ENCODE measurements at places on chromosomes 1 and 21.

- no peak for DNase-seq
Observed at GRCh38 chr1:5979536-5980313, 12.5 kb downstream of the NPHP4 start.

GRCh38 chr1:212157252-212157651 lies 121.7 kb downstream of the DTL start:
- DNase-seq = no peak

DNA sequence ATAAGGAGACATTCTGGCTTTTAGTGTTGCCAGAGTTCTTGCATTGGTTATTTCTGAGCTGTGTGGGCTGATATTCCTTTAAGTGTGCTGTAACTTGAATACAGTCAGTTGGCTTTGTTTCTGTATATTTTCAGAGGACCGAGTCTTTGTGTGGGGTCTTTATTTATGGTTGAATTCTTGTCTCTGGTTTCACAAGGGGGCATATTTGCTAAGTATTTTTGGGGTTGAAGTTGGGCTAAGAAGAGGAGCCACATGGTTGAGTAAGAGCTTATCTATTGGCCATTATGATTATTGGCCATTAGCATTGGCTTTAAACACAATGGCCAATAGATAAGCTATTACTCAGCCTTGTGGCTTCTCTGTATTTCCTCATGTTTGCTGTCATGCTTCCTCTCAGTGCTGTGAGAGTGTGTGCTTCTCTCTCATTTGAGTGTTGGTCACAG lies 26.3 kb upstream of the PTGFR start:
- no peak for DNase-seq

- DNase-seq = no peak
Observed at GRCh38 chr1:32997381-32997891, 32.8 kb upstream of the RNF19B start.

GRCh38 chr1:157137408-157138219 lies 581 bp downstream of the ETV3 start:
- DNase-seq = no peak

DNA sequence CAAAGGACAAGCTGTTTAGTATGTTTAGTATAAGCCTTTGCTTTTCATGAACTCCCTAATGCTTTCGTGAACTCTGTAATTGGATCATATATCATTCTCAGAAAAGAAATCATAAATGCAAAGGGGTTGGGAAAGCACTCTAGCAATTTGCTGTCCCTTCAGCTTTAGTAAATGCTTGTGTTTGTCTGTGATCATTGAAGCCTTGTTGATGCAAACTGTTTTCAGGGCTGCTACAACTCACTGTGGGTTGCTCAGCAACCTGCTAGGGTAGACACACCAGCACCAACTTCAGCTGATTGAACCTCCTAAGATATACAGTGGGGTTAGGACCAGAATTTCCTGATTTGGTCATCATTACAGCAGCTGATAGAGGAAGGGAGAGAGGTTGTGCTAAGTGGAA lies 95.0 kb downstream of the SGIP1 start:
- no peak for DNase-seq

GRCh38 chr1:1858382-1859086 lies 32.4 kb downstream of the GNB1 start:
- DNase-seq = no peak

GRCh38 chr1:168138134-168138533 lies 1.4 kb upstream of the GPR161 start:
- no peak for DNase-seq

GRCh38 chr1:172162236-172162635 lies 258.2 kb upstream of the C1orf105 start:
- DNase-seq = no peak

DNA sequence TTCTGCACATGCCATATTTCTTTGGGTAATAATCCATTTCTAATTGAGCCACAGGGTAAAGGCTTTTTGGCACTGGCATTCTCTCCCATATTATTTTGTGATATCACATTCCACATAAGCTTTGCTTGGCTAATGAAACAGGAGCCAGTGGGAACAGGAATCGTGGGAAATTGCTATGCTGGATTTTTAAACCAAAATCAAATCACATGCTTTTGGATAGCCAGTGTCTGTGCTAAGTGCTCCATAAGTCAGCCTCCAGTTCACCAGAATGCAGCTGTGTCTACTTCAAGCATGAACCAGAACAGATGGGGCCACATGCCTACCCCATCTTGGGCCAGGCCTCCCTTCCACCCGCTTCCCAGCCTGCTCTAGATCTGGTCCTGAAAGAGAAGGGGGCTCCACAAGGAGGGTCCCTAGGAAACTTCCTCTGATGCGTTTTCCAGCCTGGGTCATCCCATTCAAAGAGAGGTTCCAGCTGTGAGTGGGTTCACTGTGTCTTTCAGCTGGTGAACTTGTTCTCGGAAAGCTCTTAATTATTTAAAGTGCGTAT lies 131.2 kb upstream of the COA6 start:
- no peak for DNase-seq

GRCh38 chr1:207002724-207003146 lies 29.8 kb downstream of the C1orf116 start:
- no peak for DNase-seq

DNA sequence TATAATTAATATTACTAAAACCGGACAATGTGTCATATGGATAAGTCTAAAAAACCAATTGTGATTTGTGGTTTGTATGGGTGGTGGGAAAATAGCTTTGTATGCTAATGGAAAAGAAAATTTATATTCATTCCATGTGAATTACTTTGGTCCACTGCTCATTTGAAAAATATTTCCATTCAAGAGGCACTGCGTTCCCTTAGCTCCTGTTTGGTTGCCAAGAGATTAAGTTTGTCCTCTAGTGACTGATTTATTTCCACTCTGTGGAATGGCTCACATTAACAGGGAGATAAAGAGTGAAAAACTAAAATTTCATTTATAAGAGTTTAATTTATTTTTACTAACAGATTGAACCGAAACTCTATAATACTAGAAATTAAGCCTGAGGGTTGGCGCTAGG lies 744.1 kb upstream of the CHRM3 start:
- DNase-seq = no peak

DNA sequence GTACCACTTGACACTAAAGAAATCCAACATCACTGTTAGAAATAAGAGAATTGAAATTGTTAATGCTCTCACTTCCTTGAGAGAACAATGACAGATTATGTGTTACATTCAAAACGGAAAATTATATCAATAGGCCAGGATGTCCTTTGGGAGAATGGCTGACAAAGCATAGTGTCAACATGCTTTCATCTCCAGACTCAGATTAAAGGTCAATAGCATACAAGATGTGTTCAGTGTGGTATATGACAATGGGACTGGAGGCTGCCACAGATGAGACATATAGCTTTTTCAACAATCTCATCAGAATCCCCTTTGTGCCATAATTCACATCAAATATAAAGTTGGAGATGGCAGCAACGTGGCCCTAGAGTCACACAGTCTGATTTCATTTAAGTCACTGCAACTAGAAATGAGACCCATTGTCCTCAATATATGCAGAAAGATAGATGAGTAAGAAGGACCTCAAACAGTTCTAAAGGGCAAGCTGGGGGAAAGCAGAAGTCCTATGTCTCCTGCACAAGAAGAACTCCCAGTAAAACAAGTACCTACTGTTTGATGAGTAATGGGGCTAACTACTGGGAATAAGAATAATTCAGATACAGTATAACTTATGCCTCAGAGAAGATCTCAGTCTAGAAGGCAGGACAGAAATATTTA lies 327.9 kb downstream of the TTLL7 start:
- DNase-seq = no peak
